Activated T-cell treated with anti-CD3 and anti-CD28 coated beads, Interleukin-2, amount 50 U/mL, for 48 hours (primary cell): ENCODE measurements at places on chromosomes 6 and 20.

- no peak for DNase-seq
Measured at GRCh38 chr6:100790084-100790483, 91.0 kb downstream of the ASCC3 start.

DNA sequence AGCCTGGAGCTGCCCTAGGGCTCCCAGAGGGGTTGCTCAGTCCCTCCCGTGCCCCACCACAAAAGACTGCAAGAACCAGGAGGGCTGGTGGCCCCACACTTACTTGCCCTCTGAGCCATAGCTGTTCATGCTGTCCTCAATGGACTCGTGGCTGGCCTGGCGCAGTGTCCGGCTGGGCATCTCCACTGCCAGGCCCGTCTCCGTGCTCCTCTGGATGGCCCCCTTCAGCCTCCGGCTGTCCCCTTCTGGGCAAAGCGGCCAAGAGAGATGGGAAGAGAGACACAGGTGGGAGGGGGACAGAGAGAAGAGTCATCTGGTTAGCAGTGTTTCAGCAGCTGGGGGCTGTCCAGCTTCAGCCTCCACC is 25.5 kb downstream of the KCNK15 start:
- no peak for DNase-seq

- DNase-seq: no peak
Measured at GRCh38 chr6:128667339-128667858, 147.0 kb upstream of the PTPRK start.

GRCh38 chr6:112188906-112189305 is 65.5 kb downstream of the LAMA4 start:
- no peak for DNase-seq

- DNase-seq: no peak
Measured at GRCh38 chr6:10963113-10963512, 76.3 kb downstream of the SYCP2L start.

DNA sequence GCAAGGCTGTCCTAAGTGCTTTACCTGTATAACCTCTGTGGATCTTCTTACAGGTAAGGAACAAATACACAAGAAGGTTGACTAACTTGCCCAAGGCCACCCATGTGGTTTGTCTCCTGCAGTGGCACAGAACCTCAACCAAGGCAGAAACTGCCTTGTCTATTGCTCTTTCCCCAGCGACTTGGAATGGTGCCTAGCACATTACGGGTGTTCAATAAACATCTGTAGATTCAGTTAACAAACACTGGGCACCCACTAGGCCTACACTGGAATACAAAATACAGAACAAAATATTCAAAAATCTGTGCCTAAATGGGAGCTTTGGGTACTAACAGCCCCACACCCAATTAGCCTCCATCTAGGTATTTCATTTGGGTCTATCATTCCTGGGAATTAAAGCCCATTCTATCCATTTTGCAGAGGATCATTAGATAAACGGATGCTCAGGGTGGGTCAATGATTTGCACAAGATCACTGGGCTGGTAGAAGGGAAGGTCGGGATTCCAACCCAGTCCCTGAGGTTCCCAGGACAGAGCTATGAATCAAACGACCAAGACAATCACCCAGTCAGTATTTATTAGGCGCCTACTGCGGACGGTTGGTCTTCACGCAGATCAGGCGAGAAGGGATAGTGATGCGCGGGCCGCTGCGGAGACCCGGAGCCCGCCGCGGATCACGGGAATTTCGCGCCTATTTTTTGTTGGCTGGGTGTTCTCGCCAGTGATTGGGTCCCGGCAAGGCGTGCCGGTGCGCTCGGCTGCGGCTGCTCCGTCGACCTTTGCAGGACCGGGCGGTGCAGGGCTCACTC is at the start of gene STK35:
STK35 (plus strand) TSS at position 771 of the 808 bp plus-strand sequence. CDS start 55 bp downstream, outside the sequence.
- peak; percentile 85 for DNase-seq

GRCh38 chr6:133467982-133468380 is 226.8 kb downstream of the EYA4 start:
- DNase-seq: no peak

- peak; percentile 80 for DNase-seq
Measured at GRCh38 chr6:27582928-27583725, 110.2 kb upstream of the ZNF184 start.

DNA sequence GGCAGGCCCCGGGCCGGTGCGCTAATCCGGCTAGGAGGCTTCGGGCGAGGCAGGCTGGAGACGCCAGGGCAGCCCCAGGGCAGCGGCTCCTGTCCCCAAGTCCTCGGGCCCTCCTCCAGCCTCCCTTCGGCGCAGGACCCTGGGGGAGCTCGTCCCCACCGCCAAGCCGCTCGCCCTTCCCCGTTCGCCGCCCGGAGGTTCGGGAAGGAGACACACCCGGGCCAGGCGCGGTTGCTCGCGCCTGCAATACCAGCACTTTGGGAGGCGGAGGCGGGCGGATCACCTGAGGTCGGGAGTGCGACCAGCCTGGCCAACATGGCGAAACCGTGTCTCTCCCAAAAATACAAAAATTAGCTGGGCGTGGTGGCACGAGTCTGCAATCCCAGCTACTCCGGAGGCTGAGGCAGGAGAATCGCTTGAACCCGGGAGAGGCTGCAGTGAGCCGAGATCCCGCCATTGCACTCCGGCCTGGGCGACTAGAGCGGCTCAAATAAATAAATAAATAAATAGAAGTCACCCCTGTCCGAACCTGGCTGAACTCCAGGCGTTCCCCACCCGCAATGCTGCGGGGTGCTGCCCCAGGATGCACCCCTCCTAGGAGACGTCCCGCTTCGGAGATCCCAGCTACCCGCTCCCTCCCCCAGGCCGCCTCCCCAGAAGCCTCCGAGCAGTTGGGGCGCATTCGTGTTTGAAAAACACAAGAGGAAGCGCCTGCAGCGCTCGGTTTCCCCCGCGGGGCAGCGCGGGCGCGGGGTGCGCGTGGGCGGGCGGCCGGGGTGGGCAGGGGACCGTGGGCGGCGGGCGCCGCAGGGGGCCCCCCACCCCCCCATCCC is 27.5 kb downstream of the SERPINB9 start:
- peak; percentile 61 for DNase-seq
